Fibroblast of skin of left biceps (primary cell): ENCODE measurements at places on chromosomes 3 and 15.

DNA sequence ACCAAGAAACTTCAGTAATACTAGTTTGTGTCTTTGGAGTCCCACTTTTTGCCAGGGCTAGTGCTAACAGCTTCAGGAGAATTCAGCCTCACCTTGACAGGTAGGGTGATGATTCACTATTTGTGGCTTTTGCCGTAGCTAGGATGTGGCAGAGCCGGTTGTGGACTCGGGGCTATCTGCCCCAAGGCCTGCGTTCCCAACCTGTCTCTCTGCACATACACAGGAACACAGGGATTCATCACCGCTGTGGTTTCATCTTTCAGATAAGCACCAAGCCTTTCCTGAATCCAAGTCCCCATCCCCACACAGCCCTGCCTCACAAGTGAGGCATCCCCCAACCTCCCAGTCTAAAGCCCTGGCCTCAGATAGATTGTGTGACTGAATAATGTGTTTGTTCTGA lies 45.2 kb upstream of the POLG start:
- no peak for DNase-seq

GRCh38 chr3:43031889-43032545 lies 52.9 kb downstream of the GASK1A start:
- DNase-seq, result no peak

GRCh38 chr3:31732548-31732947 lies 199.8 kb downstream of the STT3B start:
- no peak for DNase-seq

DNA sequence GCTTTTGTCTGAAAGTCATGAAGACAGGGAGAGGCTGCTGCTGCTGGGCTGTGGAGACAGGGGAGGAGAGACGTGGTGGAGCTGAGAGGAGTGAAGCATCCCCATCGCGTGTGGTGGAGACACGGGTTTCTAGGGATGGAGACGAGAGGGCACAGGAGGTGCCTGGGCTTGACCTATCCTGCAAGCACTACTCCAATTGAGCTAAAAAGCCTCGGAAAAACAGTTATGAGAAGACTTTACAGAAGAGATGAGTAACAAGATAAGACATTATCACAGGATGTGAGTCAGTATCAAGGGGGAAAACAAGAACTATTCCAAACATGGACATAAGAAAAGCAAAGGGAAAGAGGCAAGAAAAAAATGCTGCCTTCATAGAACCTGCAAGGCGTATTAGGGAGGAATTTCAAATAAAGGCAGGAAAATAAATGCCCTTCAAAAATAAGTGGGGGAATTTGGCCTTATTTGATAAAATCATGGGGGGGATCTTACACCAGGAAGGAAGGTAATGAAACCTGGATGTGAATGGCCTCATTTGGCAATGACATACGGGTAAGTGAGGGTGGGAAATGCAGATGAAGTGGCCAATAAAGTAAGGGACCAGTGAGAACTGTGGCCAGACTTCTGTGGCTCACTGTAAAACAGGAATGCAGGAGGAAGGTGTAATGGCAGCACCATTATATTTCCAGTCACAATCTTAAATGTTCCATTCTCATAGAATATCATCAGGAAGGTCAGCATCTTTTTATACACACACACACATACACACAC lies 97.9 kb downstream of the PLD1 start:
- DNase-seq, result no peak

DNA sequence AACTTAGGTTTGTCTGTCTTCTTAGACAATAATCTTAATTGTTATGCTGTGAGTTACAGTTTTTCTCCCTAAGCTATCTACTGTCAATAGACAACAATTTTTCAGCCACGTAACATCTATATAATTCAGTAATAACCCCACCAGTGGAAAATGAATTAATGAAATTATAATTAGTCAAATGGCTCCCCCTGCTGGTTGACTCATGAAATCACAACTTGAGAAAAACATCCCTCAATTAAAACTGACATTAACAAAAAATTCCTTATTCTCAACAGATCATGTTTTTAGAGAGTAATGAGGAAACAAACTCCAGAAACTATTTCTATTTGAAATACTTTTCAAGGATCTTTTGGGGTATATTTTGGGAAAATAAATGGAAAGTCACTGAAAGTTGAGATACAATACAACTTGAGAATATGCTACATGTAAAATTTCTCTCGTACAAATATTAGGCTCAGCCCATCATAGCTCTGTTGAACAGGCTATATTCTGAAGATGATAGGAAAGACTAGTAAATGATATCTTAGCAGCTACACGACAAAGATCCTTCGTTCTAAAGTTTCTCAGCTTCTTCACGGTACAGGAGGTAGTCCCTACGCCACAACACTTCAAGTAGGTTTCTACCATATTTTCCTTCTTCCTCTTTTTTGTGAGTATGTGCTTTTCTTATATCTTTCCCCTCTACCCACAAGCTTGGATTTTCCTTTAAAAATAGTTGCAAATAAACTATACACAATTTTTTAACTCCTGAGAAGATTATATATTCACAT lies 20.7 kb downstream of the PPP1R2 start:
- DNase-seq, result no peak

DNA sequence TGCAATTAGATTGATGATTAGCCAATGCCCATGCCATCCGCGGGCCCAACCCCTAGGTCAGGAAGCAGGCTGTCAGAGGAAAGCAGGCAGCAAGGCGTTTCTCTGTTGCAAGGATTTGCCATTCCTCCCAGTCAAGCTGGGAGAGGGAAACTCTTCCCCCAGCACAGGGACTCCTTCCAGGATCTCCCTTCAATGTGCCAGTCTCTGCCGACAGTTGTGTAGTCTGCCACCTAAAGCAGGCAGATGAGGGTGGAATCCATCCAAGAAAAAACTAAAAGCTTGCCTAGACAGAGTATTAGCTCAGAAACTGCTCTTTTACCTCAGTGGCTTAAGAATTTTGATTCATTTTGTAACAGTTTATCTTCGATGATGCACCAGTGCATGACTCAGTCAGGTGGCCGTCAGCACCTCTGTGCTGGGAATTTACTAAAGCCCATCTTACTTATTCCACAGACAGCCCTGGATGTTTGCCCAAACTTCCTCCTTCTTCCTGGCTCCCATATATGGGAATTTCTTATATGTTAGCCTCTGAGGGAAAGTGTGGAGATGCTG lies 501.5 kb upstream of the THBS1 start:
- DNase-seq, result peak; percentile 97

DNA sequence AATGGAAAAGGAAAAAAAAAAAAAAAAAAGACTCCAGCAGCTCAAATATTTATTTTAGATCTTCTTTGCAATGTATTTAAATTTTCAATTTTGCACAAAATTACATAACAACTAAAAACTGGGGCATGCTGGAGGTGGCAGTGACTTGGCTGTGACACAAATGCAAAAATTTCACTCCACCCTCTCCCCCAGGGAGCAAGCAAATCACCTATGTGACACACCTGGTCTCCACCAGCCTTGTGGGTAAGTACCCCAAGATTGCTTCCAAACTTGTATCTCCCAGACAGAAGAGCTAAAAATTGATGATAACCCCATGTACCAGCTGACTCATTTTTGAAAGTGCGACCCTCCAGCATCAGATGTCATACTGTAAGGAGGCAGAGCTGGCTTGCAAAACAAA lies 32.0 kb downstream of the UBE3A start:
- no peak for DNase-seq

DNA sequence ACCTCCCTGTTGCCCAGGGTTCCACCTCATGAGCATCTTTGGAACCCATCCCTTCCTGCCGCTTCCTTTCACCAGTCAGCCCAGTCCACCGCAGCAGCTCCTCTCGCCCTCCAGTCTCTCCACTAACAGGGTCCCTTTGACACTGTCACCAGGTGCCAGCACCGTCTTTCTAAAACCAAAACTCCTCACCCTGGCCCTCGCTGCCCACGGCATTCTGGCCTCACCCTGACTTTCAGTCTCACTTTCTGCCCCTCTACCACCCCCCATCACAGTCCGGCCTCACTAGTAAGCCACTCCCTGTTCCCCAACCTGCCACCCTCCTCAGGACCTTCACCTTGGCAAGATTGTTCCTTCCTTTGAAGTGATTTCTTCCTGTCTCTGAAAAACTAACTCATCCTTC lies 4.2 kb downstream of the PPCDC start:
- DNase-seq, result no peak

DNA sequence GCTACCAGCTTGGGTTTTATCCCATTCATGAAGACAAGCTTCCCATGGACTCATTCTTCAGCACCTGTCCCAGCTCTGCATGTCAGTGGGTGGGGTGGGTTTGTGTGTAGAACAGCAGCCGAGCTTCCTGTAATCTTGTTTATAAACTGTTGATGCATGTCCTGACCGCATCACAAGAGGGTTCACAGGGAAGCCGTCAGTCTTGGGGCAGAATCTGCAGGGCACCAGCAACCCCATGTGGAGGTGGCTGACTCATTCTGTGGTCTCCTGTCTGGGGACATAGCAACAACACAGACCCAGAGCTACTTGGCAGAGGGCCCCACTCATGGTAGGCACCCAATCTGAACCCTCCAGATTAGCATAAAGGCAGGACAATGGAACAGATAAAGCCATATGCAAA lies 35.6 kb downstream of the DAPK2 start:
- no peak for DNase-seq

DNA sequence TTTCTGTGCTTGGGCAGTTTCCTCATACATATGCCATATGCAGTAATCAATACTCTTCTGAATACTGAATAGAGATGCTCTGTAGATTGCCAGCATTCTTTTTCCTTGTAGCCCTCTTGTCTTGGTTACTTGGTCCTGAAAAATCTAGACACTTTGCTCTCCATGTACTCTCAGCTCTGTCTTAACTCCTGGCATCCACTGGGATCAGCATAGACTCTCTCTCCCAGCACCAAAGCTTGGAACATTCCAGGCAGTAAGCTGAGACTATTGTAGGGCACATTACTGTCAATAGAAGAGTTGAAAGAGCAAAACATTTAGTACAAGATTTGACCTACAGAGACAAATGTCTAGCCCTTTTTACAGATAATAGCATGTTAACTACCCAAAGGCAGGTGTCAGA lies 1100.3 kb downstream of the TBL1XR1 start:
- no peak for DNase-seq

DNA sequence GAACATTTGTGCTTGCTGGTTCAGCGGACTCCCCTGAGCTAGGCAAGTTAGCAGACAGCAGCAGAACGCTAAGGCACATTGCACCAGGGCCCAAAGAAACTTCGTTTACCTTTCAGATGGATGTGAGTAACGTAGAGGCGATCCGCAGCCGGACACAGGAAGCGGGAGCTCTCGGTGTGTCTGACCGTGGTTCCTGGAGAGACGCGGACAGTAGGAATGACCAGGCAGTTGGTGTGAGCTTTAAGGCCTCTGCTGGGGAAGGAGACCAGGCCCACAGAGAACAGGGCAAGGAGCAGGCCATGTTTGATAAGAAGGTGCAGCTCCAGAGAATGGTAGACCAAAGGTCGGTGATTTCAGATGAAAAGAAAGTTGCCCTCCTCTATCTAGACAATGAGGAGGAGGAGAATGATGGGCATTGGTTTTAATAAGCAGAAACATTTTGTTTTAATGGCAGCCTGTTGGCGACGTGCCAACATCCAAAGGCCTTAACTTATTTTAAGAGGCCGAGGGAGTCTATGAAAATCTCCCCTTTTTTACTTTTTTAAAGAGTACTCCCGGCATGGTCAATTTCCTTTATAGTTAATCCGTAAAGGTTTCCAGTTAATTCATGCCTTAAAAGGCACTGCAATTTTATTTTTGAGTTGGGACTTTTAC lies 27.9 kb downstream of the SYNM start:
- DNase-seq, result no peak

DNA sequence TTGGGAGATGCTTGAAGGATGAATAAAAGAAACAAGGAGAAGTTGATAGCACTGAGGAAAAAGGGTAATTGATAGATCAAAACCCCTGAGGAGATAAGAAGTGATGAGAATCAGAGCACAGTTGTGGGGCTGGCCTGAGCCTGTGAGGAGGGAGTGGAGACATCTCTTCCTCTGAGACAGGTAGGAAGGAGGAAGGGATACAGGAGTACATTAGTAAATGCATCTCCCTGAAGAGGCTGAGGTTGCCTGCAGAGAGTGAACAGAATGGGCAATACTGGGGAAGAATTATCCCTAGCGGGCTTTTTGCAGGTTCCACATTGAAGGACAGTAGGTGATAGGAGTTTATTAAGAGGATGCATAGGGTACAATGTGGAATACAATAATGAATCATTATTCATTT lies 17.3 kb upstream of the SCAMP5 start:
- DNase-seq, result no peak

- no peak for DNase-seq
Observed at GRCh38 chr3:45776301-45776595, 20.1 kb downstream of the SLC6A20 start.

GRCh38 chr15:95658799-95659198 lies 671.7 kb upstream of the NR2F2 start:
- DNase-seq, result no peak

GRCh38 chr3:143135150-143135549 lies 15.6 kb downstream of the CHST2 start:
- DNase-seq, result peak; percentile 96

DNA sequence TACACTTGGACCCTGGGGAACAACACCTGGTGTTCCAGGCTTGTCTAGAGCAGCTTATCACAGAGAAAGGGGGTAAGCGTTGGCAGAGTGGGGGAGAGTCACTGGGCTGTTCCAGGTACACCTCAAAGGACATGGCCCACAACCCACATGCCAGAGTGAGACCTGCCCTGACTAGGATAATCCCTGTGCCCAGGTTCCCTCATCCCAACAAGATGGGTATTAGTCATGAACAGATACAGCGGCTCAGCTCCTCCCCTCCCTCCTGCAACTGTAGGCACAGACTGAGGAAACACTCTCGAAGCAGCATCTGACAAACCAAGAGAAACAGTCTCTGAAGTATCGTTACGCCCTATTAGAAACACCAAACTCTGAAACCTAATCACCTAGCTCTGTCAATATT lies 32.1 kb upstream of the RPS17 start:
- DNase-seq, result no peak
